ENCODE measurements at places on chromosomes 16 and 17.

DNA sequence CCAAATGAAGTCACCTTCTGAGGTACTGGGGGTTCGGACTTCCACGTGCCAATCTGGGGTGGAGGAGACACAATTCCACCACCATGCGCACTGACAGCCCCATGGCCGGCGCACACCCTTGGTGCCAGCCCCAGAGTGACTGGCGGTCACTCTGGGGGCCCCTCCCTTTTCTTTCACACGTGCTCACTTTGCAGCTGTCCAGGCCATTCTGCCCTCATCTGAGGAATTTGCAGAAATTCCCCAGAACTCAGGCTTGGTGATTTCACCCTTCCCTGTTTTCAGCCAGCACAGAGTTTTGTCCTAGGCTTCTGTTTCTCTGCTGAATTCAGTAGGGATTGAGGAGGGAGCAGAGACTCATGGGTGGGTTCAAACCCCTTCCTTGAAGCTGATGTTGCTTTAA is 54.8 kb downstream of the CDRT4 start:
- no peak for DNase-seq

- no peak for DNase-seq
Observed at GRCh38 chr16:51431517-51432241, 280.6 kb upstream of the SALL1 start.

DNA sequence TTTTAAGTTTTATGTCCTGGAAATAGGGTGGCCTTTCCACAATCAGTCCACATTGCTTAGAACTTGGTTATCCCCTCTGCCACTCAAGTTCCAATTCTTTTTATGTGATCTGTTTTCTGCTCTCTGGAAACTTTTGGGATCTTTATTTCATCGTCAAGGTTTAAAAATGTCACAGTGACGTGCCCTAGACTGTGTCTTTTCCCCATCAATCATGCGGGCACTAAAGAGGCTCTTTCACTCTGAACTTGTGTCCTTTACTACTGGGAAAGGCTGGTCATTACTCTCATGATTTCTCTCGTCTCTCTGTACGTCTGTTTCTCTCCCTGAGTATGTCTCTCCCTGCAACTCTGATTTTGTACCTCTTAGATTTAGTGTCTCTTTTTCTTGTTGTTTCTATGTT is 189.8 kb upstream of the AXIN2 start:
- no peak for DNase-seq

DNA sequence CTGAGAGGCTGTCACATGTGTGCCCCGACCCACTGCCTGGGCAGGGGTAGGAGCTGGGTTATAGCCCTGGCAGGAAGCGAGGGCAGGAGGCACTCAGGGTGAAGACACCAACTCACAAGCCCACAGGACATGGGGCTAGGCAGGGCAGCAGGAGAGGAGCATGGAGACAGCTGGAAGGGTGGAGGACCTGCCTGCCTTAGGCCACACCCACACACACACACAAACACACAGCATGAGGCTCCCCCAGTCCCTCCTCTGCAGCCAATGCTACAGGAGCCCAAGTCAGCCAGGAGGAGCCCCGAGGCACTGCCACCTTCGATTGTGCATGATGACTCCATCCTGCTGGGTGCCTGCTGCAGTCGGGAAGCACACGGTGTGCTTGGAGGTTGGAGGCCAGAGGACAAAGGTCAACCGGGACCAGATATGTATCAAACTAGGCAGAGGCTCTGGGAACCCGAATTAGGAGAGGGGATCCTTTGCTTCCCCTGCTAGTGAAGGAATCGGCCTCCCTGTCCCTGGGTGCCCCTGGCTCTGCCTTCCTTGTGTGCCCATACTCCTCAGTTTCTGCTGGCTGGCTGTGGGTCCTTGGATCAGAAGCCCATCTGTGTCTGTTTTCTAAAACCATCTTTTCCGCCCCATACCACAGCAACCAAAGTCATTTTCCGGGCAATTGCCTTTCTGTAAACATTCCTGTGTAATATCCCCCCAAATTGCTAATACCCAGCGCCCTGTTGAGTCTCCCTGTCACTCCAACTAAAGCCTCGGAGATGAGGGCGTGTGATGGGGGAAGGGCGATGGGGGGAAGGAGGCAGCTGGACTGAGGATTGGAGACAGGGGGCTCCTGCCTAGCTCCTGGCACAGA is 20.5 kb downstream of the SRCIN1 start:
- no peak for DNase-seq

- no peak for DNase-seq
Observed at GRCh38 chr17:39222151-39222550, 3.6 kb downstream of the STAC2 start.

- no peak for DNase-seq
Observed at GRCh38 chr16:87064731-87065445, 252.3 kb downstream of the C16orf95 start.

- no peak for DNase-seq
Observed at GRCh38 chr17:41907633-41908539, 10.9 kb downstream of the ACLY start.

- DNase-seq: no peak
Observed at GRCh38 chr16:9199311-9199710, 107.9 kb downstream of the HAPSTR1 start.

- DNase-seq: no peak
Observed at GRCh38 chr16:11066261-11066870, 122.0 kb downstream of the CLEC16A start.

- no peak for DNase-seq
Observed at GRCh38 chr17:74298778-74299177, 24.7 kb downstream of the DNAI2 start.

GRCh38 chr17:77858291-77859034 is 100.0 kb upstream of the TNRC6C start:
- DNase-seq: no peak

DNA sequence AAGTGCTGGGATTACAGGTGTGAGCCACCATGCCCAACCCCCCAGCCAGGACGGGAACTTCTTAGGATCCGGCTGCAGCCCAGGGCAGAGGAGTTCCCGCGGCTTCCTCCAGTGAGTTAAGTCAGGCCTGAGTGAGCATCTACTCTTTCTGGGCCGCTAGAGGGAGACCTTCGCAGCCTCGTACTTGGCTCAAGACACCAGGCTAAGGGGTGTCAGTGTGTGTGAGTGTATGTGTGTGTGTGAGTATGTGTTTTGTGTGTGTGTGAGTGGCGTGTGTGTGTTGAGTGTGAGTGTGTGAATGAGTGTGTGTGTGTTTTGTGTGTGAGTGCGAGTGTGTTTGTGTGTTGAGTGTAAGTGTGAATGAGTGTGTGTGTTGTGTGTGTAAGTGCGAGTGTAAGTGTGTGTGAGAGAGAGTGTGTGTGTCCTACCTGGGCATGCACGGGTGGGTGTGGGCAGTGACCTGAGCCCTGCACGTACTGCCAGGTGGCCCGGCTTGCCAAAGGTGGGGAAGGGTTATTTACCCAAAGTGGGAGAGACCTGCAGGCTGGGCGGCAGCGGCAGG is 58.5 kb downstream of the TMEM235 start:
- DNase-seq: peak; percentile 64

DNA sequence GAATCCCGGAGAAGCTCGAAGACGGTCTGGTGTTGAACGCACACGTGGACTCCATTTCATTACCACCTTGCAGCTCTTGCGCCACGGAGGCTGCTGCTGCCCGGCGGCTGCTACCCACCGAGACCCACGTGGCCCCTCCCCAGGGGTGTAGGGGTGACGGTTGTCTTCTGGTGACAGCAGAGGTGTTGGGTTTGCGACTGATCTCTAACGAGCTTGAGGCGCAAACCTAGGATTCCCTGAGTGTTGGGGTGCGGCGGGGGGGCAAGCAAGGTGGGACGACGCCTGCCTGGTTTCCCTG is 1.7 kb upstream of the CBX4 start:
- no peak for DNase-seq

DNA sequence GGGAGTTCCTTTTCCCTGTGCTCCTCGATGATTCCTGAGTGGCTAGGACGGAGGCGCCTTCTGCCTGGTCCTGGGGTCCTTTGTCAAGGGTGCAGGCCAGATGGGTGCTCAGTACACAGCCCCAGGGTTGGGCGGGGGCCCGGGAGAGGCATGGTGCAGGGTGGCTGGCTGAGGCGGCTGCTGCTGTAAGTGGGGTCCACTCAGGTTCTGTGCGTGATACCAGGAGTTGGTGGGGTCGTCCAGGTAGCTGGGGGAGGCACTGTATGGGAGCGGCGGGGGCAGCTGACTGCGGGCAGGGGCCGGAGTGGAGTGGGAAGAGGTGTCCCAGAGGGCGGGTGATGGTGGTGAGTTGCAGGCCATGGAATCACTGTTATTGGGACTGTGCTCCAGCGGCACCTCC is 3.6 kb downstream of the DLX3 start:
- DNase-seq: no peak

DNA sequence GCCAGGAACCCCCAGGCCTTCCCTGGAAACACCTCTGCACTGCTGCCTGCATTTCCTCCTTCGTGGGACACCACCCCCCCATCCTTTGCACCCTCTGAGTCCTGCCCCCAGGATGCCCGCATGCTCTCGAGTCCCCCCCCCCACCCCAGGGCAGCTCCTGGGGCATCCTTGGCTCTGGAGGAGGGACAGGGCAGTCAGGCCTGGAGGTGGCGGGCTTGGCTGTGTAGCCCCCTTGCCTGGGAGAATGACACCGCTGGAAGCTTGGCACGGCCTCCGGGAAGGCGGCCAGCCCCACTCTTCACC is 98.9 kb upstream of the GSE1 start:
- no peak for DNase-seq

DNA sequence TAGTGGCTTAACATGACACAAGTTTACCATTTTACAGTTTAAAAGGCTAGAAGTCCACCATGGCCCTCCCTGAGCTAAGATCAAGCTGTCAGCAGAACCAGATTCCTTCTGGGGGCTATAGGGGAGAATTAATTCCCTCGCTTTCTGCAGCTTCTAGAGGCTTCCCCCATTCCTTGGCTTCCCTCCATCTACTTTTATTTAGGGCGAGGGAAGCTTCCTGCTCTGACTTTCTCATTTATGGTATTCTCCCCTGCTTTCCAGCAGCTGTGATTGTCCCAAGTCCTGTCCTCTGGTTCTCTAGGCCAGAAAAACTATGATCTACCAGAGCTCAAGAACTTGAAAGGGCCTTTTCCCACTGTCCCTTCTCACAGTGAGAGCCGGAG is 4.3 kb downstream of the CETP start:
- DNase-seq: no peak

- no peak for DNase-seq
Observed at GRCh38 chr16:14057878-14058382, 13.2 kb upstream of the MRTFB start.

GRCh38 chr17:35795007-35795870 is at the start of gene MMP28:
TSS of gene MMP28 (minus strand) at chr17:35795641. CDS start at chr17:35795377, 264 bp downstream.
- DNase-seq: peak; percentile 57

DNA sequence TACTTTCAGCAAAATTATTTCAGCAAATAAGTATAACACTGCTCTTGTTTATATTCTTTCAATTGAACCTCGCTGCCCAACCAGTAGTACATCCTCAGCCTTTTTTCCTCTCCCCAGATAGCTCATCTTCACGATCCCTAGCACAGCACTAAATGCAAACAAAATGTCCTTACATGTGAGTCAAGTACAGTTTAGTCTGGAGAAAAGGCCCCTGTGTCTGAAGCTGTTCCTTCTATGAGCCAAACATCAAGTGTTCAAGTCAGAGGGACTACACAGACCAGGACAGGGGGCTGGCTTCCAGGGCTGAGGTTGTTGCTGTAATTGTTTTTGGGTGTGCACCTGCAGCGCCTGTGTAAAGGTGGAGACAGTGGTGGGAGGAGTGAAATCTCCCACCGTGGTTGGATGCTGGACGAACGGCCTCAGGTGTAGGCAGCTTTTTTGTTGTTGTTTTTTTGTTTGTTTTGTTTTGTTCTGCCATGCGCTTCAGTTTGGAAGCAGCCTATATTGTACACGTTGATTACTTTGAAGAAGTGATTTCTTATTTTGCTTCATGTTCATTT is 147.1 kb downstream of the PRKCA start:
- no peak for DNase-seq

DNA sequence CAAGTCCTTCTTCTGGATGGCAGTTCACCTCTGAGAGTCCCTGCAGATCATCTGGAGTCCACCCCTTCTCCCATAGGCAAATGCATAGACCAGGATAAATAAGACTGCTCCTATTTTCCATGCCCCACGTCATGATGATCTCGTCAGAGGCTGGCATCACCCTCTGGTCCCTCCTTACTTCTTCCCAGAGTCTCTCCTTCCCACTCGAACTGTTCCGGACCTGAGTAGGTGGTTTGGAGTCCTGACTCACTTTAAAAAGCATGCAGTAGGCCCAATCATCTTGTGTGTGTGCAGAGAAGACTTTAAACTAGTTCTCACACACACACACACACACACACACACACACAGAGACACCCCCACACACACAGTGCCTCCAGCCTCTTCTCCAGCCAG is 72.0 kb downstream of the SOX9 start:
- DNase-seq: no peak

GRCh38 chr17:47797797-47798196 is 23.8 kb downstream of the OSBPL7 start:
- no peak for DNase-seq

DNA sequence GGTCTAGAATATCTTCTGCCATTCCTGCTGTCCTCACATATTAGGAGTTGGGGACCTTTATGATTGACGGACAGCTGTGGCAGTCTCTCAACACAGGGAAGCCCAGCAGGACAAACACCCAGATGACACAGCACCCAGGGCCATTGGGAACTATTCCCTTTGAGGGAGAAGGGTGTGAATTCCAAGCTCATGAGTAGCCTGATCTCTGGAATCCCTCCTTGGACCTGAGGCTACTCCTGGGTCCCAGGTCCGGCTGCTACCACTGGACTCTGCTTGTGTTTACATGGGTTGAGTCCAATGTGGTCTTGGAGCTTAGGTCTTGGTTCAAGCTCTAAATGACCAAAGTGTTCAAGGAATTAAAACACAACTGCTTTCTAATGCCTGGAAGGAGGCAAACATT is 78.9 kb downstream of the SLC6A2 start:
- no peak for DNase-seq

GRCh38 chr16:27098366-27099049 is 31.8 kb downstream of the C16orf82 start:
- no peak for DNase-seq

DNA sequence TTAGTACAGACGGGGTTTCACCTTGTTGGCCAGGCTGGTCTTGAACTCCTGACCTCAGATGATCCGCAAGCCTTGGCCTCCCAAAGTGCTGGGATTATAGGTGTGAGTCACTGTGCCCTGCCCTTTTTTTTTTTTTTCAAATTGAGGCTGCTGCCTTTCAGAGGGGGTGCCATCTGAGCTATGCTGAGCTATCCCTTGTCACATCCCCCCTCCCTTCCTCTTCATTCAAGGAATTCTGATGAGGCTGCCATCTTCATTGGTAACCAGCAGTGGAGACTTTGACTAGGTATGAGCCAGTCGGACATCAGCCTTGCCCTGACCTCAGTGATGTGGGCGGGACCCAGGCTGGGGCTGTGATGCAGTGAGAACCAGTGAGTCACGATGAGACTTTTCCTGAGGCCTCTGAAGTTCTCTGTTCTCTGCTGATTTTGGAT is 24.4 kb upstream of the GPT2 start:
- DNase-seq: no peak

Measured in germinal center (tissue), 1 donor.